ENCODE measurements at places on chromosomes 4 and X. TPM values are rescaled to one million over a fixed set of nuclear protein-coding genes. Genes with fewer than 3 reads are reported as not detected.
A peak's percentile ranks its signal among the peaks of the same experiment; 100 is the strongest.

Gene NIPAL1
- total RNA-seq = 7.0 TPM

Gene PABPC4L
- not detected for total RNA-seq

Gene IL13RA1
- 28.2 TPM for total RNA-seq

- H3K4me1 ChIP-seq = peaks cover 4% of the 10 kb centered on the region
- H3K27ac ChIP-seq = no peak overlapping the region
- H3K27me3 ChIP-seq = no peaks in the 10 kb centered on the region
- H3K36me3 ChIP-seq = no peaks in the 10 kb centered on the region
Observed at GRCh38 chrX:132226169-132226568, 6.9 kb upstream of the RAP2C start.

GRCh38 chr4:4247696-4248028 is 361 bp downstream of the TMEM128 start:
- DNase-seq = no peak
- H3K4me1 ChIP-seq = peaks cover 16% of the 10 kb centered on the region
- no peaks in the 10 kb centered on the region for H3K27me3 ChIP-seq
- peak overlapping the region; percentile 85 for H3K27ac ChIP-seq

All from HCT116 (cell line).